ENCODE measurements at places on chromosomes 2 and 18.
A peak's percentile ranks its signal among the peaks of the same experiment; 100 is the strongest.

- peak; percentile 81 for DNase-seq
Measured at GRCh38 chr2:162029287-162029901, 44.6 kb downstream of the DPP4 start.

DNA sequence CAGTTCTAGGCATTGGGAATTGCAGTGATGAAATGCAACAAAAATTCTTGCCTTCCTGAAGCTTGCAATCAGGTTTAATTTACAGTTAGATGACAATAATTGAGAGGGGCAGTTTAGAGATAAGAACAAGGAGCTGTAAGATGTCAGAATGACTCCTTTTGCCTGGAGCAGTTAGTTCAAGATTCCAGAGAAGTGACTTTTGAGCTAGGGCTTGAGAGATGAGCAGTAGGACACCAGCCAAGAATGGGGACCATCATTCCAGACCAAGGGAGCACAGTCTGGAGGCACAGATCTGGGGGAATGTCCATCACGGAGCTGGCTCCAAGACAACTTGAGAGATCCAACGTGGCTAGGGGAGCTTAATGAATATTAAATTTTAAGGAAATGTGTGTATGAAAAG, 26.8 kb downstream of the CACNB4 start:
- DNase-seq, result no peak

- DNase-seq, result no peak
Measured at GRCh38 chr2:85911814-85912692, 23.3 kb upstream of the ST3GAL5 start.

DNA sequence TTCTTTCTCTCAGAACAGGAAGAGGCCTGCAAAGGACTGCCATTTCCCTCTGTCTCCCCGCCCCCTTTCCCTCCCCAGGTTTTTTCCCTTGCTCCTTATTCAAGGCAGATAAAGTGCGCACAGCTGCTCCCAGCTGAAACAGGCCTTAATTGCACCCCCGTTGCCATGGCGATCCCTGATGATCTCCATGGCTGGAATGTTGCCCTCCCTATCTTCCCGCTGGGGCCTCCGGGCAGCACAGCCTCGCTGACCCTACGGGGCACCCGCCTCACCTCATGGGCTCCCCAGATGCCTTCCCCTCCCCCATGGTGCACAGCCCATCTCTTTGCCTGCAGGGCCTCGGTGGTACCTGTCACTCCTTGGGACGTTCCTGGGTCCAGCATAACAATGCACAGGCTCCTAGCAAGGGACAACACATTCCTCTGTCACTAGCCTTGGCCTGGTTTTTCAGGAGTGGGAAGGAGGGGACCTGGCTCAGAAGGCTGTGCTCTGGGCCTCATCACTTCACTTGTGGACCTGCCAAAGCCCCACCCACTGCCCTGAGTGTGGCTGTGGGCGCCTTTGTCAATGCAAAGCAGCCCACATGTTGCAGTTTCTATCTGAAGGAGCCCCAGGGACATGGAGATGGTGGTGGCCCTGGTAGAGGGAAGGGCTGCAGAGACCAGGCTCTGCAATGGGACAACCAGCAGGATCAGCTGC, 115.0 kb downstream of the CELF4 start:
- no peak for DNase-seq

- peak; percentile 60 for DNase-seq
Measured at GRCh38 chr2:70118798-70119454, 31.6 kb downstream of the PCBP1 start.

GRCh38 chr2:96156926-96157648, 11.8 kb upstream of the DUSP2 start:
- DNase-seq, result no peak

DNA sequence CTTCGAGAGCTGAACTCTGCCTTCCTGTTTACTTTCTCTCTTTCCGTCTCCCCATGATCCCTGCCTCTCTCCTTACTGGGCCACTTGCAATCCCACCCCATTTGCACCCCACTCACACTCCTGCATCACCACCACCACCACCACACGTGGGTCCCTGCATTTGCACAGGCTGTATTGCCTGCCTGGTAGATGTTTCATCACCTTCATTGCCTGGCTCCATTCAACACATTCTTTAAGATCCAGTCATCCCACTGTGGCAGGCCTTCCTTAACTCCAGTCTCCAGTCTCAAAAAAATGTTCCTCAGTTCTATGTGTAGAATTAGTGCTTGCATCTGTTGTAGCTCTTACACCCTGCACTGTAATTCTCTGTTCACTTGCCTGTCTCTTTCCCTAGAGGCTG, 13.9 kb downstream of the NOSTRIN start:
- no peak for DNase-seq

GRCh38 chr2:8502316-8502715, 179.5 kb upstream of the ID2 start:
- no peak for DNase-seq

- peak; percentile 22 for DNase-seq
Measured at GRCh38 chr2:238238766-238239542, 884 bp downstream of the HES6 start.

- DNase-seq, result no peak
Measured at GRCh38 chr2:222774941-222775340, 85.9 kb upstream of the ACSL3 start.

DNA sequence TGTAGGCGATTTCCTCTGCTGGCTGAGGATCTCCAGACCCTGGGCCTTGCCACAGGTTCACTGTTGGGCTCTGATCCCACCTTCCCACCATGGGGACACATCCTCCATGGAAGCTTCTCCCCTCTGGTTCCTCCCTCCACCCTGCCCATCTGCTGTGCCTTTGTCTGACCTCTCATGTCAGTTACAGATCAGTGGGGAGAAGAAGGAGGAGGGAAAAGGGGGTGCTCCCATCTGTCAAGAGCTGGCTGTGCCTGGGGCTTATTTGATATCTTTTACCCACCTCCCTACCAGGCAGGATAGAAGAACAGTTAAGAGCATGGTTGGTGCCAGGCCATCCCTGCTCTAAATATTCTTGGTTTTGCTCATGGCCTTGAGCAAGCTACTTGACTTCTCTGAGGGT, 12.3 kb upstream of the DNAJB2 start:
- DNase-seq, result no peak

- DNase-seq, result no peak
Measured at GRCh38 chr2:54287532-54287931, 31.5 kb upstream of the TSPYL6 start.

- DNase-seq, result no peak
Measured at GRCh38 chr2:122795763-122796162, 1040.3 kb downstream of the TSN start.

GRCh38 chr2:172993139-172993538, 82.5 kb upstream of the MAP3K20 start:
- DNase-seq, result no peak

DNA sequence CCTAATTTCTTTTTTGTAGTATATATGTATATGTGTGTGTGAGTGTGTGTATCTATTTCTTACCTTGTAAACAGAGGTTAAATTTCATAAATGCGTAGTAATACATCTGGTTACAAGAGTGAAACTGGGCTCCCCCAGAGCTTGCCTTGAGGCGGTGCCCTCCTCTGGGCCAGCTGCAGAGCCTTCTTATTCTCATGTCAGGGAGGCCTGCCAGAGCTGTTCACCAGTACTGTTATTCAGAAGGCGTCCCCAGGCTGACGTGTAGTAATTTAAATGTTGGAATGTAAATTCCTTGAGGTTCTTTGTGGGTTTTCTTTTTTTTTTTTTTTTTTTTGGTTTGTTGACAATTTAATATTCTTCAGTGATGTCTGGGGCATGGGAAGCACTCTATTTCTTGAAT, 11.2 kb downstream of the COPS8 start:
- no peak for DNase-seq

GRCh38 chr2:169118060-169118459, 48.7 kb downstream of the DHRS9 start:
- DNase-seq, result no peak

- no peak for DNase-seq
Measured at GRCh38 chr2:241092677-241093076, 9.4 kb downstream of the MTERF4 start.

GRCh38 chr2:230798769-230799399, 65.9 kb upstream of the ITM2C start:
- peak; percentile 47 for DNase-seq

DNA sequence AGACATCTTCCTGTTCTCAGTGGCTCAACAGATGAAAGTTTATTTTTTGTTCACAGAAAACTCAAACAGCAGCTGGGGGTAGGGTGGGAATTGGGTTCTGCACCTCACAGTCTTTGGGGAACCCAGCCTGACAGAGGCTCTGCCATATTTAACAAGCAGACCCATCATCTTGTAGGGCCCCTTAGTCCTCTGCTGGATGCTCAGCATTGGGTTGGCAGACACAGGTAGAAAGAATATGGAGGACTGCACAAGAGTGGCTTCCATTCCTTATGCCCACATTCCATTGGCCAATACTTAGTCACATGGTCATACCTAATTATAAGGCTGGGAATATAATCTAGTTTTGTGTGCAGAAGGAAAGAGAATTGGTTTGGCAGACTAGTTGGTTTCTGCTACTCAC, 89.1 kb downstream of the MYO3B start:
- DNase-seq, result no peak

DNA sequence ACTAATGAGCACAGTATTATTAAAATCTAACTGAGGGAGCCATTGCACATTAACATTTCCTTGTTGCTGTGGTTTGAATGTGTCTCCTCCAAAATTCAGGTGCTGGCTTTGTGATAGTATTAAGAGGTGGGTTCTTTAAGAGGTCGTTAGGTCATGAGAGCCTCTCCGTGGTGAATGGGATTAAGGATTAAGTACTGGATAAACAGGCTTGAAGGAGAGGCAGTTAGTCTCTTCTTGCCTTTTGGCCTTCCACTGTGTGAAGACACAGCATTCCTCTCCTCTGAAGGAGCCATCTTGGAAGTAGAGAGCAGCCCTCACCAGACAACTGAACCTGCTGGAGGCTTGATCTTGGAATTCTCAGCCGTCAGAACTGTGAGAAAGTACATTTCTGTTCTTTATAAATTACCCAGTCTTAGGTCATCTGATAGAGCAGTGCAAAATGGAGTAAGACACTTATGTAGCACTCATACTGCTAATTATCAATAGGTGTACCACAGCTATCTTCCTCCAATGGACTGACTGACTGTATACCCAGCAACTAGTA, 182.7 kb downstream of the MYO3B start:
- no peak for DNase-seq

DNA sequence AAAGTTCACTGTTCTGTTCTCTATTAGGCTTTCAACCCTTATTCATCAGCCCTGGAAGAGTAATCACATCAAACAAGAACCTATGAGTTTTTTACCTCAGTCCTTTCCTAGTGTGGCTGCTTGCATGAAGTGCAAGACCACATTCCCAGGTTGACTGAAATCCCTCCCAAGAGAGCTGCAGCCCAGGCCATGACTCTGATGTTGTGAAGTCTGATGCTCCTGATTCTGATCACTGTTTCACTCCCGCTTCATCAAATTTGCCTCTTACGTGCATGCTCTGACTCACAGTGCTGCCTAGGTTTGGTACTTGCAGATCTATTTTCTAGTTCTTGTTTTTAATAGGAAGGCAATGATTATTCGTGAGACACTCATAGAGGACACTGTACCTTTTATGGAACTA, 58.2 kb upstream of the DSEL start:
- no peak for DNase-seq

GRCh38 chr2:69945941-69946340, 15.5 kb downstream of the ASPRV1 start:
- DNase-seq, result no peak

GRCh38 chr2:200305797-200306195, 697 bp upstream of the SPATS2L start:
- DNase-seq, result peak; percentile 81

DNA sequence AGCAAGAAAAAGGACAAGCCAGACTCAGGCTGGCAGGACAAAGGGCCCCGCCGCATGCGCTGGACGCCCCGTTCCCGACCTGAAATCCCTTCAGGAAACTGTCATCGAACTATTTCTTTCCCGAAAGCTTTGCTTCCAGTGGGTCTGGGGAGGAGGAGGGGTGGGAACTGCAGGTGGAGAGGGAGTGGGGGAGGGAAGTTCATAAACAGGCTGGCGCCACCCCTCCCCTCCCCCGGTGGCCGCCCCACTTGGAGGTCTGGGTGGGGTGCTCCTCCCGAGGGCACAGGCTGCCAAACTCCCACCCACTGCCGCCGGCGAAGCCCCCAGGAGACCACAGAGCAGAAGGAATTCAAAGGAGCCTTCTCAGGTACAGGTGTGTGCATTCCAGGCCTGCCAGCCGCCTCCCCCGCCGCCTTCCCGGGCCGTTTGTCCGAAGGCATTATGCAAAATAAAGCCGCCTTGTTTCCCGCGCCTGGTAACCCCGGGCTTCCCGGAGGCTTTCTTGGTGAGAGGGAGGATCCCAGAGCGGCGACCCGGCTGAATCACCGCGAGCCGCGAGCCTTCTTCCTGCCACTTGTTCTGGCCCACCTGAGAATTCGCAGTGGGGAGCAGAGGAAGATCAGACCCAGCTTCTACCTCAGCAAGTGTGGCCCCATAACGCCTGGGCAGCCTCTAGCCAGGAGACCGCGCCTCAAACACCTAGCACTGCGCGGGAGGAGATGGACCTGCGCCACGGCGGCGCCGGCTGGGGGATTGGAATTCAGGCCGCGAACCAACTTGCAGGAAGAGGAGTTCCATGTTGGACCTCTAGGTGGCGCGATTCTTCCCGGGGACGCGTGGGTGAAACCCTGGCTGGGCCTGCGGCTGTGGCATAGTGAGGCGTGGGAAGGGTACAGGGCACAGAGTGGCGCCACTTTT, 101.9 kb downstream of the FOXI3 start:
- peak; percentile 49 for DNase-seq

- peak; percentile 57 for DNase-seq
Measured at GRCh38 chr2:202178346-202178958, 59.9 kb downstream of the SUMO1 start.

DNA sequence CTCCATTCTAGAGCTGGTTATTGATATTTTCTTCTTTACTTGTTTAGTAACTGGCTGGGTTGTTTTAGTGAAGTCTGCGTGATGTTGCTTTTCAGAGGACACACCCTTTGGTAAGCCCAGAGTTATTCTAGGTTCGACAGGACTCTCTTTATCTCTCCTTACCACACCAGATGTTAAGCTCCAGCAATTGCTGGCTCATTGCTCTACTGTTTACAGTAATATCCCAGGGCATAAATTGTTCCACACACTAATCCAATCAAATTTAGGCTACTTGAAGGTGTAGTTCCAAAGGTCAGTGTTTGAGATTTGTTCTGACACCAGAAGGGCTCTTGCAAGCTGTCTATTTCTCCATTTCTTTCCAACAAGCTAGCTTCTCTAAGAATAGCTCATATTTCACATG, 506.6 kb downstream of the NR4A2 start:
- DNase-seq, result no peak

DNA sequence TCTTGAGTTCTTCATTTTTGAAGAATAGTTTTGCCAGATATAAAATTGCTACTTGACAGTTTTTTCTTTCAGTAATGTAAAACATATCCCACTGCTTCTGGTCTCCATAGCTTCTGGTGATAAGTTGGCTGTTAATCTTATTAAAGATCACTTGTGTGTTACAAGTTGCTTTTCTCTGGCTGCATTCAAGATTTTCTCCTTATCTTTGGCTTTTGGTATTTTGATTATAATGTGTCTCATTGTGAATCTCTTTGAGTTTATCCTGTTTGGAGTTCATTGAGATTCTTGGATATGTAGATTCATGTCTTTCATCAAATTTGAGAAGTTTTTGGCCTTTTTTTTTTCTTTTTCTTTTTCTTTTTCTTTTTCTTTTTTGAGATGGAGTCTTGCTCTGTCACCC, 20.2 kb upstream of the ADNP2 start:
- DNase-seq, result no peak

- no peak for DNase-seq
Measured at GRCh38 chr2:27636766-27637165, 7.9 kb downstream of the GPN1 start.

GRCh38 chr2:74694281-74694680, 40.2 kb downstream of the SEMA4F start:
- DNase-seq, result no peak
